Stimulated activated CD8-positive, alpha-beta memory T cell treated with anti-CD3 and anti-CD28 coated beads, Interleukin-15, amount 100 ng/mL, for 24 hours (primary cell): ENCODE measurements at places on chromosomes 3 and 15.

GRCh38 chr3:126245811-126246727 is 65.7 kb upstream of the ALDH1L1 start:
- DNase-seq: no peak

- DNase-seq: no peak
These were observed 47.1 kb upstream of the TERB2 start for GRCh38 chr15:44909423-44909822.

GRCh38 chr15:33125894-33126537 is 68.5 kb downstream of the FMN1 start:
- DNase-seq: no peak

- no peak for DNase-seq
These were observed 40.6 kb upstream of the C3orf80 start for GRCh38 chr3:160184655-160185054.

- DNase-seq: no peak
These were observed 876.2 kb downstream of the TBL1XR1 start for GRCh38 chr3:176321099-176321498.

DNA sequence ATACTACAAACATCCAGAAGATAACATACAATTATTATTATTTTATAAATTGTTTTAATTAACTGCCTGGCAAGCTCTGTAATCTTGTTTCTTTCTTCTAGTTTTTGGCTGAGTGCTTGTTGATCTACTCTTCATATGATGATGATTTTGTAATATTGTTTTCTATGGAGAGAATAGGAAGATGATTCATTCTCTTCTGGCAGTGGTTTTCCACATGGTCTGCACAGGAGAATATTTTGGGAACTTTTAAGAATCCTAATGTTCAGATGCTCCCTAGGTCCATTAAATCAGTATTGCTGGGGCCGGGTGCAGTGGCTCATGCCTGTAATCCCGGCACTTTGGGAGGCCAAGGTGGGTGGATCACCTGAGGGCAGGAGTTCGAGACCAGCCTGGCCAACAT is 37.6 kb downstream of the CACNA2D3 start:
- no peak for DNase-seq

- DNase-seq: no peak
These were observed 174.7 kb downstream of the UACA start for GRCh38 chr15:70588613-70589012.

- no peak for DNase-seq
These were observed 88.8 kb downstream of the HES1 start for GRCh38 chr3:194224471-194225417.

- no peak for DNase-seq
These were observed 61.8 kb downstream of the ZDHHC19 start for GRCh38 chr3:196149375-196149774.
